ENCODE measurements at places on chromosomes 11 and 22.
A peak's percentile ranks its signal among the peaks of the same experiment; 100 is the strongest.

DNA sequence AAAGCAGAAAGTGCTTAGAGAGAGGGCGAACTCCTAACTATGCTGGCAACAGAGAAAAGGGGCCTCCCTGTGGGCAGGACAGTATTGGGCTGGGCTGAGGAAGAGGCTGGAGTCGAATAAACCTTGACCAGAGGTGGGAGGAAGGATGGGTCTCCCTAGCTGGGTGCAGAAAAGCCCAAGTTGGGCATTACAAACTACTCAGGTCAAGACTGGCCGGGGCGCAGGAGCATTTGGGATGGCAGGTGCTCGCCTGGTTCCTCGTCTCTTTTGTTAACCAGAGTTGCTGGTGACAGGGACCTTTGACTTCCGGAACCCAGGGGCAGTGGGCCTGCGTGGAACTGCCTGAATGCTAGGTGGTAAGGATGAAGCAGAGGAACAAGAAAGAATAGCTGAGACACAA is 80.3 kb upstream of the SHISAL1 start:
- DNase-seq = no peak

- DNase-seq = no peak
Observed at GRCh38 chr11:30192620-30193019, 38.2 kb upstream of the FSHB start.

DNA sequence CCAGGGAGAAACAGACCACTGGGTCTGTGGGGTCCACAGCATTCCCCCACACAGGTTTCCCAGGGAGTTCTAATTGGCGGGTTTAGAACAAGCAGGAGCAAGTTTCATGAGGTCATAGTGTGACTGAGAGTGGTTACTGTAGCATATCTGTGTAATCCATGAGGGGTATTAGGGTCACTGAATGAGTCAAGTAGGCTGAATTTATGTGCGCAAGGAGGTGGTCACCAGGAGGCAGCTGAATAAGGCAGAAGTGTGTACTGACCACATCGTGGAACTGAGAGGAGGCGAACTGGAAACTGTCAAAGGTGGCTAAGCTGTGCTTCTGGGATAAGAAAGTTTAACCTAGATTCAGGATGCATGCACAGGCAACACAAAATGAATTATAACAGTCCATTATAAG is 876.0 kb downstream of the METTL15 start:
- no peak for DNase-seq

GRCh38 chr11:83007909-83008580 is 63.7 kb downstream of the RAB30 start:
- no peak for DNase-seq

DNA sequence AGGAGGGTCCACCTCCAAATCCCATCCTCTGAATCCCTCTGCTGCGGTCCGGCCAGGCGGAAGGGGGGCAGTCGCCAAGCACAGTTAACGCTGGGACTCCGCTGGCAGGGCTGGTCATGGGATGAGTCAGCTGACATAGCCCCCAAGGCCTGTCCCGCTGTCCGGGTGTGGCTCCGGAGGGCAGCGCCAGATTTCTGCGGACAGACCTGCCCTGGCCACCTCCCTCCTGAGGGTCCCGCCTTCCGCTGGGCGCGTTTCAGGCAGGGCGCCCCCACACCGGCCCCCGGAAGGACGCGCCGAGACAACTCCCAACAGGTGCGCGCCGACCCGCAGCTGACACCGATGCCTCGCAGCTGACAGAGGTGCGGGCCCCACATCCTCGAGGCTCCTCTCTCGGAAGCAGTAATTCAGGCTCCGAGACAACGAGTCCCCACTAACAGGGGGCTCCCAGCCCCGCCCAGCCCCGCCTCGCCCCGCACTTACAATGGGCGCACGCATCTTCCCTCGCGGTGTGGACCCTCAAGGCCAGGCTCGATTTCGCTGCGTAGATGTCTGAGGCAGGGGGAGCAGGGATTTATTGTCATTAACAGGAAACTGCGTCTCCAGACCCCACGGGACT is 607 bp downstream of the PLAAT3 start:
- DNase-seq = peak; percentile 54

DNA sequence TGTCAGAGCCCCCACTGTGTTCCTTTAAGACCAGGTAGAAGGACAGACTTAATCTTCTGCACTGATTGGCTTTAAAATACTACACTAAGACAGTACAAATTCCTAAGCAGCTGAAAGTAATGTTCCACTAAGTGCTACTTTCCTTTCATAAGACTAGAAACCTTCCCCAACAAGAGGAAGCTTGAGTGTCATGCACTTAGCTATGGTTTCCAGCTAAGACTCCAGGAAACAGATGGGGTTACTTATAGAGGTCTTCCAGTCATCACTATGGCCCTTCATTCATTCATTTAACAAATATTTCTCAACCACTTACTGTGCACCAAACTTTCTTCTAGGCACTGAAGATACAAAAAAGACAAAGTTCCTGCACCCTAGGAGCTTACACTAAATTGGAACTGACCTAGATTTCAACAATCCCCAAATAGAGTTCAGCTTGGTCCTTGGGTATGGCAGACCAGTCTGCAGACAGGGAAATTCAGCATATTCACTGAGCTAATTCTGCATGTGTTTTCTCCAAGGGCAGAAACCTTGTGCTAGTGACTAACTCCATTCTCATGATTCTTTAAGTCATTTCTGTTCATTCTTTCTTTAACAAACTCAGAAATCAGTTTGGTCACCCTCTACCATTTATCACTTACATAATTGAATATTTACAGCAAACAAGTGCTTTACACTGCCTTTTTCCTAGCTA is 178.4 kb upstream of the MTNR1B start:
- DNase-seq = no peak

DNA sequence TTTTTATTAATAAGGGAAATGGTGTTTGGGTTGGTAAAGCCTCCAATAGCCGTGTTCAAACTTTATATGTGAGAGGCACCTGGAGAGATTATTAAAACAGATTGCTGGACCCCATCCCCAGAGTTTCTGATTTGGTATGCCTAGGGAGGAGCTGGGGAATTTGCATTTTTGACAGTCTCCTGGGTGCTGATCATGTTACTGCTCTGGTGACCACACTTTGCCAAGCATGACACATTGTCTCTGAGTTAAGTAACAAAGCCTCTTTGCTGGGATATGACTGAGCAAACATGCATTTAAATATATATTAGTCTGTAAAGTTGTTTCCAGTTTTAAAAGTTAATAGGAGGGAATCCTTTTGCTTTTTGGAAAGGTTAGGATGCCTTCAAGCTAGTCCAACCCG is 140.4 kb downstream of the NAV2 start:
- DNase-seq = no peak

DNA sequence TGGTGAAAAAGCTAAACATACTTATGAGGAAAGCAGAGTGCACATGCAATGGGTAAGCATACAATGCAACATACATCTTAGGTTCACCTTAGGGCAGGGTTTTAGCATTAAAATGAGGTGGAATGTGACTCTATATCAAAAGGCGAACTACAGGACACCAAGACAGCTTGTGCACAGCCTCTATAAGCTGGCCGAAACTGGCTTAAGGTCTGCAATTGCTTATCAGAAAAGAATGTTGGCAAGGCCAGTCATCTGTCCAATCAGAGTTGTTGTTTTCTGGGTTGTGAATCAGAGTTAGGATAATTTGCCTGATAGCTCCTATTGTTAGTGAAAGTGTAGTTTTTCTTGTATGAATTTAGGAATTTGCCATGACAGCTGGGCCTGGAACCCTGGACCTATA is 76.5 kb downstream of the LRRC4C start:
- no peak for DNase-seq

DNA sequence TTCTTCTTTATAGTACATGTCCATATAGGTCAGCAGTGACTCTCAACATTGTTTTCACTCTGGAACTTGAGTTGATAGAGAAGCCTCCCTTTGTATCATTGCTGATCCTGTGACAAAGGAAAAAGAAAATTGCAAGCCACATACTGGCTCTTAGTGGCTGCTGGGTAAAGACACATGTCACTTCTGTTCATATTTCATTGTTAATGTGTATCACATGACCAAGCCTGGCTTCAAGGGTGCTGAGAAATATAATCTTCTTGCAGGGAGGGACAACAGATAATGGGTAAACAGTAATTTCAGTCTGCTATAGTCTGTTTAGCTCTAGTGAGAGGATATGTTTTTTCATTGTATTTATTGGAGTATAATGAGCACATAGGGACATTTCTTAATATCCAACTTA is 173.3 kb downstream of the PGR start:
- DNase-seq = no peak

GRCh38 chr22:44743804-44744211 is 8.6 kb upstream of the ARHGAP8 start:
- DNase-seq = no peak

- DNase-seq = no peak
Observed at GRCh38 chr11:75505916-75506692, 19.6 kb downstream of the GDPD5 start.

GRCh38 chr22:41831383-41831782 is 1.5 kb upstream of the SREBF2 start:
- DNase-seq = peak; percentile 39

GRCh38 chr11:125496529-125496857 is 428 bp upstream of the FEZ1 start:
- no peak for DNase-seq

GRCh38 chr11:115931548-115932083 is 427.4 kb upstream of the CADM1 start:
- no peak for DNase-seq

- no peak for DNase-seq
Observed at GRCh38 chr11:19253153-19253745, 12.5 kb upstream of the E2F8 start.

DNA sequence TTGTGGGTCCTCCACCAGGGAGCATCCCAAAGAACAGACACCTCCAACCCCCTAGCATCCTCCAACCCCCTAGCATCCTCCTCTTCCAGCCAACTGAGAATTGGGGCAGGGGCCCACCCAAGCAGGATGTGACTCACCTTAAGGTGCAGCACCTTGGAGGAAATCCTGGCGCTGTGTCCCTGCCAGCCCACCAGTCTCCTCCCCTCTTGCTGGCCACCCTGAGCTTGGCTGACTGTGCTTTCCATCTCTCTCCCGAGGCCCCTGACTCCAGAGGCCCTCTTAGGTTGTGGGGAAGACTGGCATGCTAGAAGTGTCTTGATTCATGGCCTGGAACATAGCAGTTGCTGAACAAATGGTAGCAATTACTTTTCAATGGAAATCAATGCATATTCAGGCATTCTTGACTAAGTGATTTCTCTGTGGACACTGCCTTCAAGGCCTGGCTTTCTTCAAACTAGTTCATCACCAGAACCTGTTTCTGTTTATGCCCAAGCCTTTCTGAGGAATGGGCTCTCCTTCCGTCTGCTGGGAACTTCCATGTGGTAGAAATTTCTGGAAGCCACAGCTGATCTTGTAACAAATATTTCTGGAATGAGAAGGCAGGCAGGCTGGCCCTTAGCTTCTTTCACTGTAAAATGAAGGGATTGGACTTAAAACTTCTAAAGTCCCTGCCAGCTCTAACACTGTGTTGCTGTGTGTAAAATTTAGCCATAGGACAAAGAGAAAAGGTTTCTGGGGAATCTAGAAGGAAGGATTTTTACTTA is 60.5 kb downstream of the CEP164 start:
- DNase-seq = no peak

- no peak for DNase-seq
Observed at GRCh38 chr11:91698845-91699244, 525.8 kb upstream of the FAT3 start.

DNA sequence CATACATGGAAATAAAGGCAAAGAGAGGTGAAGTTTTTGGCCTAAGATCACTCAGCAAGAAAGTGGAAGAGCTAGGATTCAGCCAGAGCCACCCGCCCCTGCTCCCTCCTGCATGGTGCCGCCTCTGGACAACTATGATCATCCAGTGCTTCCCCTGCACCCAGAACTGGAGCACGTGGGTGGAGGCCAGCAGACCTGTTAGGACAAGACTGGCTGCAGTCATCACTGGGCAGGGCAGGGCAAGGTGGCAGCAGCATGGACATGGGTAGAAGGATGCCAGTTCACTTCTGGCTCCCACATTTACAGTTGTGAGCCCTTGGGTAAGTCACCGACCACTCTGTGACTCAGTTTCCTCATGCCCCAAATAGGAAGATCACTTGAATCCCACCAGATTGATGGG is 131.0 kb downstream of the FBXO7 start:
- no peak for DNase-seq

Data from GM13977 (cell line).